Fibroblast of pulmonary artery (primary cell): ENCODE measurements at places on chromosomes 13 and 19.

DNA sequence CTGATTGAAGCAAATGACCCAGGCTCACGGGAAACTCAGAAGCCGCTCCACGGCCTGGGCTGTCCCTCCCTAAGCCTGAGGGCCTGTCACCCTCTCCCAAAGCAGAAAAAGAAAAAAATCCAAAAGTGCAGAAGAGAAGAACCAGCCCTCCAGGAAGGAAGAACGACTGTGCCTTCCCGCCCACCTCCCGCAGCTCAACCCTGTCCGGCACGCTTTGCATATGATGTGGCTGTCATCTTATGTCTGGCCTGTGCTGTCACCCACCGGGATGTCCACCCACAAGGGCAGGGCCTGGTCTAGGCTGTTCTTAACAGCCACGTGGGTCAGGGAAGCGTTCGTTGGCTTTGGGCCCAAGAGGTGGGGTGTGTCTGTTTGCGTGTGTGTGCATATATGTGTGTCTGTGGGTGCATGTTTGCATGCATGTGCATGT is 13.7 kb downstream of the ZBTB7A start:
- DNase-seq, result no peak

DNA sequence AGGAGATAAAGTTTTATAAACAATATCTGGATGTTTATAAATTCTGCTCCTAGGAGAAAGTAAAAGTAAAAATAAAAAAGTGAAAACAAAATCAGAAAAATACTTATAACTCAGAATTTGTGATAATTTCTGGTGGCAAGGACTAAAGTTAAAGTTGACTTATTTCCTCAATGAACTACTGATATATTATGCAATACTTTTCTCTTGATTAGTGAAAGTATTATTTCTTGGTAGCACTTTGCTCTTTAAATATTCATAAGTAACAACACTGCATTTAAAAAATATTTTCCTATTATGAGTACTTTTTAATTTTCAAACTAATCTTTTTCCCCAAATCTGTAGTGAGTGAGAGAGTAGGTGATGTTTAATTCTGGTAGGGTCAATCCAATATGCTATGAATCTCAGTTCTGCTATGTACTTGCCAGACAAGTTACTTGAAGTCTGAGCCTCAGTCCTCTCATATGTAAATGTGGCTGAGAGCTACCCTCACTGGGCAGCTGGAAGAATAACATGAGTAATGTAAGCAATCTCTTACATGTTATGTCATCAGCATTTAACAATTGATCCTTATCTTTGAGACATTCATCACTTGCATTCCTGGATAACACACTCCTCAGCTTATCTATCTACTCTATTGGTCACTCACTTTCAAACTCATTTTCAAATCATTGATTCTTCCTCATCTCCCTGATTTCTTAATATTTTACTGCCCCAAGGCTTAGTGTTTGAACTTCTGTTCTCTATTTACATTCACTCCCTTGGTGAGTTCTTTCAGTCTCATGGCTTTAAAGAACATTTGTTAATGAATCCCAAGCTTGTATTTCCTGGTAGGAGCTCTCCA is 239.0 kb downstream of the RGCC start:
- DNase-seq, result peak; percentile 76

DNA sequence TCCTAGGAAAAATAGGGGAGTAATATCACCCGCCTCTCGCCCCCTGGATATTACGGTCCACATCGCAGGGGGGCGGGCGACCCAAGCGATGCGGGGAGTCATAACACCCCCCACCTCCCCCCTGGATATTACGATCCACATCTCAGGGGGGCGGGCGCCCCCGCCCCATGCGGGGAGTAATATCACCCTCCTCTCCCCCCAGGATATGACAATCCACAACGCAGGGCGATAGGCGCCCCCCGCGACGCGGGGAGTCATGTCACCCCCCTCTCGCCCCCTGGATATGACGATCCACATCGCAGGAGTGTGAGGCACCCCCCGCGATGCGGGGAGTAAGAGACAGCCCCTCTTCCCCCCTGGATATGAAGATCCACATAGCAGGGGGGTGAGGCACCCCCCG is 684.4 kb upstream of the PCDH9 start:
- DNase-seq, result no peak

GRCh38 chr13:25288966-25289365 is 1.7 kb upstream of the MTMR6 start:
- DNase-seq, result no peak

DNA sequence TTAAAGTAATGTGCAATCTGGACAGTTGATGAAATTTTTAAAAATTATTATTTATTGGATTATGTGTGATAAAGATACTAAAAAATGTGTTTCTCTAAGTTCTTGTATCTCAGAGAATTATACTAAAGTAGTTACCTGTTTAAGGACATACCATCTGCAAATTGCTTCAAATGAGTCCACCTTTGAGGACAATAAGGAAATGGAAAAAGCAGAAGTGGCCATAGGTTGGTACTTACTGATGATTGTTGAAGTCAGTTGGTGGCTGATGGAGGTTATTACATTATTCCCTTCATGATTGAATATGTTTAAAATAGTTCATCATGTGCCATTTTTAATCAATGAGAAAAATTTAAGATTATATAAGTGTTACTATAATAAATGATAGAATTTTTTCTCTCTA is 367.0 kb downstream of the MYO16 start:
- no peak for DNase-seq

DNA sequence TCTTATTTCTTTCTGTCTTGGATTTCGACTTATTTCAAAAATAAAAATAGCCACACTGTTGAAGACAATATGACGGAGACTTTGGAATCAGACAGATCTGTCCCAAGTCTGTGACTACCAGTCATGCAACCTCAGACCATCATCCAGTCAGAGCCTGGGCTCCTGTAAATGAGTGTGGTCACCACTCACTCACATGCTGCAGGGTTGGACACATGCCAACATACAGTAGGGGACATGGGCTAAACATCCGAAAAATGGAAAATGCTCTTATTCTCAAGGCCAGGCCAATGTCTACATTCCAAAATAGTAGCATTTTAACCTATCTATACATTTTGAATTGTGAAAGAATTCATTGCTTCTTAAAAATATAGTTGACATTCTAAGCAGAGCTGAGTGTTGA is 75.5 kb upstream of the EDNRB start:
- no peak for DNase-seq

GRCh38 chr19:44585371-44586133 is 27.8 kb upstream of the IGSF23 start:
- peak; percentile 61 for DNase-seq

DNA sequence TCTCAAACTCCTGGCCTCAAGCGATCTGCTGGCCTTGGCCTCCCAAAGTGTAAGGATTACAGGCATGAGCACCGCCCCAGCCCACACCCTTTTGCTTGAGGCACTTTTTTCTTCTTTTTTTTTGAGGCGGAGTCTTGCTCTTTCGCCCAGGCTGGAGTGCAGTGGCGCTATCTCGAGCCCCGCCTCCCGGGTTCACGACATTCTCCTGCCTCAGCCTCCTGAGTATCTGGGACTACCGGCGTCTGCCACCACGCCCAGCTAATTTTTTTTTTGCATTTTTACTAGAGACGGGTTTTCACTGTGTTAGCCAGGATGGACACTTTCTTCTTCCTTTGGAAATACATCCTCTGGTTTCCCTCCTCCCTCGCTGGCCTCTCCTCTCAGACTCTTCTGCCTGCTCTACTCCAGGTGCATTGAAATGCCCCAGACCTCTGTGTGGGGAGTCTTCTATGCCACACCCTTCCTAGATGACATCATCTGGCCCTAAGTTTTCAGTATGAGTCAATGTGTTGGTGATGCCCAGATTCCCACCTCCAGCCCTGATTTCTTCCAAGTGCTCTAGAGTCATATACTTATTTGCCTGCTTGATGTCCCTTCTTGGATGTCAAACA is 20.7 kb upstream of the TPT1 start:
- DNase-seq, result peak; percentile 38

DNA sequence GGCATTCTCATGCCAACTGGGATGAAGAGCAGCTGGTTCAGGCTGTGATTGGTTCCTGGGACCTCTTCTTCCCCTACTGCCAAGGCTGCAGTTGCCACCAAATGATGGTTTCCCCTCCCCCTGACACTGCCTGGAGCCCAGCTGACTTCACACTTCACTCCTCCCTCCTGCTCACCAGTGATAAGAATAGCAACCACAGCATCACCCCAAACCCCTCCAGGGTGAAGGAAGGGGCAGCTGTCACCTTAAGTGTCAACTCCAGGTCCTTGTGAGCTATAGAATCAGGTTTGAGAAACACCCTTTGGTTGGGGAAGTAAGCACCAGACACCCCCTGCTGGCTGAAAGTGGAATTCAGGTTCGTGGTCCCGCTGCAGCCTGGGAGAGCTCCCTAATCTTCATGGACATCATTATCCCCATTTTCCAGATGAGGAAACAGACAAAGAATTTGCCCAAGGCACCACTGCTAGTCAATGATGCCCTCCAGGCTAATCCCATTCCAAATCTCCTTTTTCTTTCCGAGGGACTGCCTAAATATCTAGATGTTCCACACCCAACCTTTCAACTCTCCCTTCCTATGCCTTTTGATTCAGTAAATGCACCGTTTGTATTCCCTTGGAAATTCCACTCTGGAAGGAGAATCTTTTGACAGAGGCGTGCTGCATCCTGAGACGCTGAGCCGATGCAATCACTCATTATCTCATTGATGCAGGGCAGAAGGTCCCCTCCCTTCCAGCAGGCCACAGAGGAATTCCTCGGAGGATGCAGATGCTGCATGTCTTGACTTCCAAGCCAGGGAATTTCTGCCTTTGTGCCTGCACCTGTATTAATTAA is 50.6 kb upstream of the UQCRFS1 start:
- peak; percentile 47 for DNase-seq

GRCh38 chr13:112001571-112001970 is 65.4 kb upstream of the SOX1 start:
- no peak for DNase-seq

DNA sequence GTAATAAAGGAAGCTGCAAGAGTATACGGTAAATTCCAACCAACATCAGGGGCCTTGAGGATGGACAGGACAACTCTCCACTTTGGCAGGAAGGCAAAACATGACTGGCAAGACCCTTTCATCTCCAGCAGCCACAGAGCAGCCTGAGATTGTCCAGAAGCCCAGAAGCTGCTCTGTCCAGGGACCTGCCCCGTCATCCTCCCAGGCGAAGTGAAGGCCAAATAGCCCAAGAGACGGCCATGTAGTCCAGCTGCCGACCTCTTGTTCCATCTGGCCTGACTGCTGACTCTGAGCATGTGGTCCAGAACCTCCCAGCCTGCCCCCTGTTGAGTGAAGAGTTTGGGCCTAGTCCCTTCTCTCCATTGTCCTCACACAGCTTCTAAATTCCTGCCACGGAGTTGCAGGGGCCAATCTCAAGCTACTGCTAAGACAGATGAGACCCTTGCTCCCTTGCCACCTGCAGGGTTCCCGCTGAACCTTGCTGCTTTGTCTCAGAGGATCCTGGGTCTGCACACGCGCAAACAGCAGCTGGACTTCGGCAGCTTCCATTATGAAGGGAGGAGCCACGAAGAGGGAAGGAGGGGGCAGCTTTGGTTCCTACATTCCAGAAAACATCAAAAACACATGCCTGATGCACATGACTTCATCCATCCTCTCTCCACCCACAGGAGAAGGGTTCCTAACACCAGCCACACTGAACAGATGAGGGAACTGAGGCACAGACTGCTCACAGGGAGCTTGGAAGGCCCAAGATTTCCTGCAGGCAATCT is 196.9 kb downstream of the KATNAL1 start:
- no peak for DNase-seq

DNA sequence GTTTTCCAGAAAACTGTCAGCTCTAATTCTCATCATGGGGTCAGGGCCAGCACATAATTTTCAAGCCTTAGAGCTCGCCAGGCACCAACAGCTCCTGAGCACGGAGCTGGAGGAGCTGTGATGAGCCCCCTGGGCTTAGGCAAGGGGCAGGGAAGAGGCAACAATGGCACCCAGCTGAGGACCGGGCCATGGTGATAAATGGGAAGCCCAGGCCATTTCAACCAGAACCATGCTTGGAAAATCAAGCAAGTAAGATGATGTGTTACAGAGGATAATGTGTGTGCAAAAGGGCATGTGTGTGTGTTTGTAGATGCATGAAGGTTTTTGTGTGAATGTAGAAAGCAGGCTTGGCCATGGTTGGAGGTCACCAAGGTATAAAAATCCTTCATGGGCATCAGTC is 66.8 kb upstream of the UBAC2 start:
- DNase-seq, result no peak

DNA sequence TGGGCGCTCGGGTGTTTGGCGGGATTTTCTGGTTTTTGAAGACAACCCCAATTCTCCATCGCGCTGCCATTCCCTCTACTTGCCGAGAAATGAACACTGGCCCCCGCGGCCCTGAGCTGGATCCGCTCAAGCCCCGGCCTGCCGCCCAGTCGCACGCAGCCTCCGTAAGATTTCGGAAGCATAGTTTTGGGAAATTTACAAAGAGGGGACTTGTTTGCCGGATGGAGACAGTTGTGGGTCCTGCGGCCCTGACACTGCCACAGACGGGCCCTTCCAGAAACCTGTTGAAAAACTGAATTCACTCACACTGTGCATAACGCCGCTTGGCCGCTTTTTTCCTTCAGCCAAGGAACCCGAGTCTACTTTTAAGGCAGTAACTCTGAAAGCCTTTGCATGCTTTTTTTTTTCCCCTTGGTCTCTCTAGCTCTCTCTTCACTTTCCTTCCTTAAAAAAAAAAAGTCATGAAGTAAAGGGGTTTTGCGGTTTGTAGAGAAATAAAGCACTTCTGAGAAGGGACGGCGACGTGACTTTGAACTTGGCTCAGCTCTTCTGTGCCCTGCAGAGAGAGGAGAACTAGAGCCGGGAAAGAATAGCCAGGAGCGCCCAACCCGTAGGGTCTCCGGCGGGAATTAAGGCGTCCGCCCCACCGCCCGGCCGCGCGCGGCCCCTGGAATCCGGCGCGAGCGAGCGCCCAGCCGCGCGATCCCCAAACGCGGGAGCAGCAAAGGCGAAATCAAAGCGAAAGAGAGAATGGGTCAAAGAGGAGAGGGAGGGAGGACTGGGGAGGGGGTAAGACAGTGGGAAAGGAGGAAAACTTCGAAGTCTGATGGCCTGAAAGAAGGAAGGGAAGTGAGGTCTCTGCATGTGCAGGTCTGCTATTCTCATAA is 3.4 kb upstream of the ZIC2 start:
- no peak for DNase-seq

- no peak for DNase-seq
Observed at GRCh38 chr19:28793391-28794168, 419.4 kb downstream of the UQCRFS1 start.

DNA sequence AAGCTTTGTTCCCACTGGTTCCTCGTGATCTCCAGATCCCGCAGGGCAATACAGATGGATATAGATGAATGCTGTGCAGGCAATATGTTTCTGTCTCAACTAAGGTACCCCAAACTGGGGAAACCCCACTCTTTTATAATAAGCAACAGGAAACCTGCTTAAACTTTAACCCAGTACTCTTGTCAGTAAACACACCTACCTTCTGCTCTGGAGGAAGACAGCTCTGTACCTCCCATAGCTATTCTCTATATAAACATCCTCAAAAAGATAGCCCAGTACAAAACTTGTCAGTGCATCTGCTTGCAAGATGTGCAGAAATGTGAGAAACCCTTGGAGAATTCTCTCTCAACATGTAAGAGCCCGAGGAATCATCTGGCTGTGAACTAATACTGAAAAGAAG is 583.6 kb downstream of the OLFM4 start:
- no peak for DNase-seq

- no peak for DNase-seq
Observed at GRCh38 chr13:34411894-34412293, 530.2 kb upstream of the NBEA start.
